ENCODE measurements at places on chromosomes 5 and 9. TPM values are rescaled to one million over a fixed set of nuclear protein-coding genes. Genes with fewer than 3 reads are reported as not detected.

The CATSPER3 gene
- total RNA-seq: 1.4 TPM

The TMEM215 gene
- not detected for total RNA-seq

The PLPP7 gene
- total RNA-seq: 19.0 TPM

The CDC14B gene
- total RNA-seq: 20.7 TPM

The GFI1B gene
- not detected for total RNA-seq

The C5orf58 gene
- total RNA-seq: not detected

The SNX18 gene
- 48.4 TPM for total RNA-seq

The CDH9 gene
- total RNA-seq: not detected

The TAF11L2 gene
- not detected for total RNA-seq

GRCh38 chr5:133324926-133325325, 273.1 kb downstream of the HSPA4 start:
- DNase-seq: no peak

GRCh38 chr5:125337294-125337693, 590.9 kb upstream of the ZNF608 start:
- no peak for DNase-seq

DNA sequence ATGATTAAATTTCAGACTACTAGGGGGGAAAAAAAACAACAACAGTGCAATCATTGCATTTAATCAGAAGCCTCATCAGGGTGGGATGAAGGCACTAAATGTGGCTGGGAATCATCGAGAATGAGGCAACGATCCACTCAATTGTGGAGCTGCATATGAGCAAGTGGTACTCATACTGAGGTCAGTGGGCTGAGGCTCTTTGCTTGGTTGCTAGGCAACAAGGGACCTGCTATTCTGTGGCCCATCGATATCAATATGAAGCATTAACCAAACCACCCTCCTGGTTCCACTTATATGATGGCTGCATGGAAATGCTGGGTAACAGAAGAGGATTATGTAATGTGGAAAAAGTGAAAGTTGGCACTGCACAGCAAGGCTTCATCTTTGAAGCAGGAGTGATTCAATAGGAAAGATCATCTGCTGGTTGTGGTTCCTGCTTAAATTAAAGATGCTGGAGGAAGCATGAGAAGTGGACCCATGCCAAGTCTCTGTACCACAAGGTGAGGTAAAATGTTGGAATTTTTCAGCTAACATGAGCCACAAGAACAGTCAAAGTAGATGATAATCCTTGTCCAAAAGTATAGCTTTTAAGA, 159.8 kb upstream of the HMHB1 start:
- no peak for DNase-seq

GRCh38 chr9:109868207-109868606, 88.2 kb downstream of the PALM2AKAP2 start:
- no peak for DNase-seq

DNA sequence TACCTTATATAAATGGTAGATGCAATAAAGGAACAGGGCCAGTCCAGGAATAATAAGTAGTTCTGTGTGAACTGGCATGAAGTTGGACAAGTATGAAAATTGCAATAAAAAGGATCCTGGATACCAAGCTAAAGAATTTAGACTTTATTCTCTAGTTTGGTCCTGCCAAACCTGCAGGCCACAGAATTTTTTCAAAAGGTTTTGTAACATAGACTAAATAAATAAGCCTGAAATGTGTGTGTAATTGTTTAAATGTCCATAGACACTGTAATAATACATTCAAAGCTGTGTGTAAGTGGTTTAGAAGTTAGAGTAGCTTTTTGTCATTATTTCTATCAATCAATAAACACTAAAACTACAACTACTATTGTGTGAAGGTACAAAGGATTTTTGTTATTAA, 75.8 kb upstream of the PLPP1 start:
- no peak for DNase-seq

DNA sequence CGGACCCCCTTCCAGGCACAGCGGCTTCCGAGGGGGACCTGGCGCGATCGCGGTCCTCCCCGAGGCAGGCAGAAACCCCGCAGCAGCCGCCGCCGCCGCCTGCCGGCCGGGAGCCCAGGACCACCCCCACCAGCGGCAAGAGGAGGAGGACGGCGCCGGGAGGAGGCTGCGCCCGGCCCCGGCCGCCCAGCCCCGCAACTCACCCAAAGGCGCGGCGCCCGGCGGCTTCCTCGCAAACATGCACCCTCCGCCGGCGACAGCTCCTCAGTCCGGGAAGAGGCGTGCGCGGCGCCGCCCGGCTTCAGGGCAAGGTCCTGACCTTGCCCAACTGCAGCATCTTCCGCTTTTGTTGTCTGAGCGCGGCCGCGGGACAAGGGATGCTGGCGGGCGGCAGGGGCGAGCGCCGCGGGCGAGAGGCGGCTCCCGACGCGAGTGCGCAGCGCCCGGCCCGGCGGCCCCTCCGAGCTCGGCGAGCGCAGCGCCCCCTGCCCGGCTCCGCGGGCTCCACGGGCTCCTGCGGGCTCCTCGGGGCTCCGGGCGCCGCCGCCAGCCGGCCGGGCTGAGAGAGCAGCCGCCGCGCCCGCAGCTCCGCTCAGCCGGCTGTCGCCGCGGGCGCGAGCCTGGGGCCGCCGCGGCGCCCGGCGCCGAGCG, 507 bp downstream of the CTNND2 start:
- no peak for DNase-seq

GRCh38 chr9:12464400-12464799, 228.8 kb upstream of the TYRP1 start:
- no peak for DNase-seq

DNA sequence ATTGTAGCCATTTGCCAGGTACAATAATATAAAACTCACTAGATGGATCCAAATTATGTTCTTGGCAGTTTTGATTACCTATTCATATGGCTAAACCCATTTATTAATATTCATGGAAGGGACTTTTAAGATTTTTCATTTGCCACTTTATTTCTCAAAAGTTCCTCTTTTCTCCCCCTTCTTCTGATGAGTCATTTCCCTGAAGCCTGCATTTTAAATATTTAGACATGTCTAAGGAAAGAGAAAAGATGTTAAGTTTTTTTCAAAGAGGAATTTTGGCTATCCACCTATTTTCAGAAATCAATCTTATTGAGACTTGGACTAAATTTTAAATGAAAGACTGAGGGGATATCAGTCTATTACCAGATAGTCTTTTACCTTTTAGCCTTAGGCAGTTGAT, 1189.4 kb downstream of the EFNA5 start:
- no peak for DNase-seq

- DNase-seq: no peak
These were observed 4.5 kb downstream of the SHROOM1 start for GRCh38 chr5:132825834-132826391.

DNA sequence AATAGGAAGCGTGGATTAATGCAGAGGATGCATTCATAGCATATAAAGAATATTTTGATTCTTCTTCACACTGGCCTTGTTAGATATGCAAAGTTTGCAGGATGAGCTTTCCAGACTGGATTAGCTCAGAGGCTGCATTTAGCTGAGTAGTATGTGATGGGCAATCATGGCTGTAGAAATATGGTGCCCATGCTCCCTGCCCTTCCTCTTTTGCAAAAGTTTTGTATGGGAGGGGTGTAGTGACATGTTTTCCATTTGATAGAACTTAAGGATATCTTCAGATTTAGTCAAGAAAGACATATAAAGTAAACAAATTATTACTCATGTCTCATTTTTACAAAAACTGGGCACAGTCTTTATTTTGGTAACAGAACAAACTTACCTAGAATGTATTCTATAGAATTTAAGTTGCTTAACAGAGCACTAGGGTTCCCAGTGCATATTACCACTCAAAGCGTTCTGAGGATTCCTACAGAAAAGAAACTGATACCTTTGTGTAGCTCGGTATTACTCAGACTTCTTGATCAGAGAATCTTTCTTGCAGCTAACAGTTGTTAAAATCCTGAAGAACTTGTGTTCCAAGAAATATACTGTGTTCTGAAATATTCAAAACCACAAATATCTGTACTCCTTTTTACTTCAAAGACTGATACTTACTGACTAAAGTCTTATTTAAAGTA, 9.8 kb downstream of the GTF3C4 start:
- no peak for DNase-seq

- DNase-seq: no peak
These were observed 5.8 kb downstream of the POU4F3 start for GRCh38 chr5:146344155-146345118.

- DNase-seq: peak; percentile 80
These were observed 19.8 kb downstream of the COL27A1 start for GRCh38 chr9:114174876-114175771.

GRCh38 chr9:116303270-116303669, 149.7 kb downstream of the PAPPA start:
- no peak for DNase-seq

DNA sequence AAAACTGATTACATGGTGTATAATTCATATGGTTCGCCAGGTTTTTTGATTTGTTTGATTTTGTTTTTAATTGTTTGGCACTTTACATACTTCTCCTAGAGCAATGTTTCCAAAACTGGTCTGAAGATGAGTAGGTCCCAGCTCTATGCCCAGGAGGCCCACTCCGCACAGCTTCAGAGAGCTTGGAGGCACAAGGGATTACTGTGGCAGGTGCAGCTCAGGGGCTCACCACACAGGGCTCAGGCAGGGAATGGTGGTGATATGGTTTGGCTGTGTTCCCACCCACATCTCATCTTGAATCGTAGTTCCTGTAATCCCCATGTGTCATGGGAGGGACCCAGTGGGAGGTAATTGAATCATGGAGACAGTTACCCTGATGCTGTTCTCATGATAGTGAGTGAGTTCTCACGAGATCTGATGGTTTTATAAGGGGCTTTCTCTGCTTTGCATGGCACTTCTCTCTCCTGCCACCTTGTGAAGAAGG, 296.6 kb downstream of the MED10 start:
- DNase-seq: no peak

DNA sequence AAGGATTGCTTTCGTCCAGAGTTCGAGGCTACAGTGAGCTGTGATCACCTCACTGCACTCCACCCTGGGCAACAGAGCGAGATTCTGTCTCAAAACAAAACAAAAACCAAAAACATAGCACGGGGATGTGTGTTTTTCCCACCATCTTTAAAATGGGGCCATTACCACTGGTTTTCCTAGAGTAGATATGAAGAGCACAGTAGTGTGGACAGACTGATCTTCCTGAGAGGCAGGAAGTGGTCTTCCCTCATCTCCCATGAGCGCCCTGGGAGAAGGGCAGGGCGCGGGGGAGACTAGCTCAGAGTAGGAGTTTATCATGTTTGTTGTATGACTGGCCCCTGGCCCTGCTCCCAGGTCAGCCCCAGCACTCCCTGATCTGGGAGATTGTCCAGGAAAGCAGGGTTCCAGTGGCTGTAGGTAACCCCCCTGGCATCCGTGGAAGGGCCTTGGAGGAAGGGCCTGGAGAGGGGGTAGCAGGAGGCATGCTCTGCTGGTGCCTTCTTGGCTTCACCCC, 2.3 kb downstream of the SUSD3 start:
- DNase-seq: no peak
